ENCODE measurements at places on chromosomes 1 and 21. TPM values are rescaled to one million over a fixed set of nuclear protein-coding genes. Genes with fewer than 3 reads are reported as not detected.
A peak's percentile ranks its signal among the peaks of the same experiment; 100 is the strongest.

DYNLT5 gene
- total RNA-seq, result not detected

MFSD2A gene
- 9.5 TPM for total RNA-seq

CA6 gene
- 2.5 TPM for total RNA-seq

APOBEC4 gene
- total RNA-seq, result not detected

OR10J1 gene
- not detected for total RNA-seq

- H3K27ac ChIP-seq, result no peak overlapping the region
- H3K36me3 ChIP-seq, result no peaks in the 10 kb centered on the region
- DNase-seq, result no peak
- H3K27me3 ChIP-seq, result no peaks in the 10 kb centered on the region
- H3K4me1 ChIP-seq, result no peaks in the 10 kb centered on the region
Measured at GRCh38 chr1:247843411-247843810, 1.7 kb upstream of the OR11L1 start.

GRCh38 chr1:88731475-88732269 is 47.6 kb downstream of the PKN2 start:
- H3K27ac ChIP-seq, result peak overlapping the region; percentile 70
- H3K4me1 ChIP-seq, result peaks cover 27% of the 10 kb centered on the region
- H3K36me3 ChIP-seq, result peaks cover 9% of the 10 kb centered on the region
- DNase-seq, result no peak
- H3K4me3 ChIP-seq, result no peak overlapping the region

DNA sequence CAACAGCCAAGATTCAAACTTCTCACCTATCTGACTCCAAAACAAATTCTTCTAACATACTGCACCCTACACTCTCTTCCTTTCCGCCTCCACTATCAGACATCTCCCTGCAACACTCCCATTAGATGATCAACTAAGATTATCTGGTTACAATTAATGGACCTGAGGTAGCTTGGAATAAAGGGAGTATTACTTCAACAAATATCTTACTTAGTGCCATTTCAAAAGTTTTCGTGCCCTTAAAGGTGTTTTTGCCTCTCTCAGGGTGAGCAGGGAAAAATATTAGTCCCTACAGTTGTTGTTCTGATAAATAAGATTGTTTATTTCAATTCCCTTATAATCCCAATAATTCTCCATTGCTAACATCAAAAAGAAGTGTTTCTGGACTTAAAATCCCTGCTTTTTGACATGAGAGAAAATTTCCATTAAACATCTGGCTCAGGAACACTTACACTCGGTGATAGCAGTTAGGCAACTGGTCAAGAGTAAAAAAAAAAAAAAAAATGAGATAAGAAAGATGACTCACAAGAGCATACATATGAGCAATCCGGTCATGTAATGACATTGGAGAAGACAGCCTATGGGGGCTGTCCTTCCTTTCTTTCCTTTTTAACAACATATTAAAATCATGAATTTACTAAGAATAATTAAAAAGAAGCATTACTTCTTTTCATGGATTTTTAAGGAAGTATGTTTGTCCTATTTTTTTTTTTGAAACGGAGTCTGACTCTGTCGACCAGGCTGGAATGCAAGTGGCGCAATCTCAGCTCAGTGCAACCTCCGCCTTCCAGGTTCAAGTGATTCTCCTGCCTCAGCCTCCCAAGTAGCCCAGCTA is 7.6 kb downstream of the RSBN1 start:
- peak overlapping the region; percentile 44 for H3K4me3 ChIP-seq
- no peaks in the 10 kb centered on the region for H3K27me3 ChIP-seq
- H3K36me3 ChIP-seq, result peaks cover 5% of the 10 kb centered on the region
- H3K4me1 ChIP-seq, result peaks cover 91% of the 10 kb centered on the region
- peak overlapping the region; percentile 91 for H3K27ac ChIP-seq

DNA sequence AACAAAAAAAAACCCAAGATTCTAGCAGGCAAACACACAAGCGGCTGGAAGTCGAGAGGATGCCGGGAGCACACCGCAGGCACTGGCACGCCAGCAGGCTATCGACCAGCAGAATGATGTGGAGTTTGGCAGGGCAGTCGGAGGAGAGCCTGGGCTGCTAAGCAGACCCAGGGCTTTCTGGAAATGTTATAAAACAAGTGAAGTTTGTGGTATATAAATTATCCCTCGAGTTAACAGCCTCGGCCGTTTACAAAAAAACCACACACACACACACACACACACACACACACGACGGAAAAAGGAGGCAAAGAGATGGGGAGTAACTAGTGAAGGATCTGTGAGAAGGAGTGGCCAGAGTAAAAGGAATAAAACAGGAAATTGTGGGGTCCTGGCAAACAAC is 87.2 kb upstream of the IVNS1ABP start:
- H3K4me3 ChIP-seq, result no peak overlapping the region
- no peaks in the 10 kb centered on the region for H3K4me1 ChIP-seq
- DNase-seq, result no peak
- no peaks in the 10 kb centered on the region for H3K36me3 ChIP-seq

GRCh38 chr1:199302554-199302953 is 663.7 kb downstream of the PTPRC start:
- no peak for DNase-seq
- H3K4me1 ChIP-seq, result peaks cover 18% of the 10 kb centered on the region

DNA sequence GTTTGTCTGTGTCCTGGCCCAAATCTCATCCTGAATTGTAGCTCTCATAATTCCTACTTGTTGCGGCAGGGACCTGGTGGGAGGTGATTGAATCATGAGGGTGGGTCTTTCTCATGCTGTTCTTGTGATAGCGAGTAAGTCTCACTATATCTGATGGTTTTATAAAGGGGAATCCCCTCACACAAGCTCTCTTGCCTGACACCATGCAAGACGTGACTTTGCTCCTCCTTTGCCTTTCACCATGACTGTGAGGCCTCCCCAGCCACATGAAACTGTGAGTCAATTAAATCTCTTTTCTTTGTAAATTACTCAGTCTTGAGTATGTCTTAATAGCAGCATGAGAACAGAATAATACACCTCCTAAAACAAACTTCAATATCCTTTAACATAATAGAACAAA is 1065.6 kb downstream of the PLA2G4A start:
- peak; percentile 0 for DNase-seq
- no peaks in the 10 kb centered on the region for H3K27me3 ChIP-seq
- peaks cover 3% of the 10 kb centered on the region for H3K36me3 ChIP-seq
- no peak overlapping the region for H3K4me3 ChIP-seq
- no peak overlapping the region for H3K27ac ChIP-seq

DNA sequence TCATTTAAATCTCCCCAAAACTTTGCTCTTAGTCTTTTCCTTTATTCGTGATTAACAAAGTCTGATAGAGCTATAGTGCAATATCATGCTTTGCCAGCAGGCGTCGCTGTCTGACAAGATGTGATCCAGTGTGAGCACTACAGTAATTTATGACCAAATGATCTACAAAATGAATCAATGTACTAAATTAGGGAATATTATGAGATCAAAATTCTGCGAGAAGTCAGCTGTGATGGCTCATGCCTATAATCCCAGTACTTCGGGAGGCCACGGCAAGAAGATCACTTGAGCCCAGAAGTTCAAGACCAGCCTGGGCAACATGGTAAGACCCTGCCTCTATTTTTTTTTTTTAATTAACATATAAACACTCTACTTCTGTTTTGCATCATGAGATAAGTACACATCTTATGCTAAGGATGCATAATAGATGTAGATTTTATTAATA is 3.6 kb upstream of the SPSB1 start:
- peak; percentile 85 for DNase-seq
- H3K27me3 ChIP-seq, result no peaks in the 10 kb centered on the region
- peaks cover 13% of the 10 kb centered on the region for H3K36me3 ChIP-seq
- H3K4me1 ChIP-seq, result peaks cover 34% of the 10 kb centered on the region

DNA sequence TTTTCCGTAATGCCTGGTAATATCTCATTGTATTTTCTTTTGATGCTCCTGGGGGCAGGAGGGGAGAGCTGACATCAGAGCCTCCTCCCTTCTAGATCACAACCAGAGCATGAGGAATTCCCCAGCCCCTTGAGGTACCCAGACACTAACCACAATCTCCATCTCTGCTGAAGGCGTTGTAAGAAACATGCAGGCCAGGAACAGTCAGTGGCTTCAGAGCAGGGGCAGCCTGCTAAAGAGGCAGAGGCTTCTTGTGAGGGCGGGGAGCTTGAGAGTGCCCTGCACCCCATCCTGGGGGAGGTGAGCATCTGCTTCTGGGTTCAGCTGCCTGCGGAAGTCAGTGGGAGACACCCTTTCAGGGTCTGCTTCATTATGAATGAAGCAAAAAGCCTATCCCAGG is 19.0 kb downstream of the MAPKAPK2 start:
- H3K4me1 ChIP-seq, result peaks cover 89% of the 10 kb centered on the region
- H3K27me3 ChIP-seq, result no peaks in the 10 kb centered on the region
- H3K27ac ChIP-seq, result peak overlapping the region; percentile 89
- peak overlapping the region; percentile 83 for H3K4me3 ChIP-seq
- DNase-seq, result peak; percentile 53

DNA sequence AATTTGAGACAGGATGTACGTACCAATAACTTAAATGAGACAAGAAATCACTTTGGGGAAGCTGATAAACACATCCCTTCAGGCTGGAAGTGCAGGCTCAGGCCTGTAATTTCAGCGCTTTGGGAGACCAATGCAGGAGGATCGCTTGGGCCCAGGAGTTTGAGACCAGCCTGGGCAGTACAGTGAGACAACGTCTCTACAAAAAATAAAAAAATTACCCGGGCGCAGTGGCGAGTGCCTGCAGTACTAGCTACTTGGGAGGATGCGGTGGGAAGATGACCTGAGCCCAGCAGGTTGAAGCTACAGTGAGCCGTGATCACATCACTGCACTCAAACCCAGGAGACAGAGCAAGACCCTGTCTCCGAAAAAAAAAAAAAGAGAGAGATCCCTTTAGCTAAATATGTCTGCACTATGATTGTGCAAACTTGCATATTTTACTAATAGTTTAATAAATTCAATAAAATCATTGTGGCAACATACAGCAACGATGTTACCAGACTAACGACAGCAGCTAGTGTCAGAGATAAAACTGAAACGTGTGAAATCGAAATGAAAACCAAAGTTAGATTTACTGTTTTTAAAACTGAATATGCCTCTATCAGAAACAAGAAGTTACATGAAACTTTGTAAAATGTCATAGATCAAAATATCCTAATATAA is 54.7 kb downstream of the CD2 start:
- H3K36me3 ChIP-seq, result peaks cover 27% of the 10 kb centered on the region
- DNase-seq, result no peak
- peak overlapping the region; percentile 74 for H3K4me3 ChIP-seq
- H3K27ac ChIP-seq, result peak overlapping the region; percentile 96
- no peaks in the 10 kb centered on the region for H3K27me3 ChIP-seq

- no peak overlapping the region for H3K4me3 ChIP-seq
- H3K4me1 ChIP-seq, result peaks cover 44% of the 10 kb centered on the region
- DNase-seq, result no peak
Measured at GRCh38 chr1:154972213-154972516, 1.6 kb upstream of the SHC1 start.

GRCh38 chr1:185442050-185442449 is 125.0 kb upstream of the IVNS1ABP start:
- no peaks in the 10 kb centered on the region for H3K36me3 ChIP-seq
- H3K4me3 ChIP-seq, result no peak overlapping the region
- no peaks in the 10 kb centered on the region for H3K27me3 ChIP-seq

DNA sequence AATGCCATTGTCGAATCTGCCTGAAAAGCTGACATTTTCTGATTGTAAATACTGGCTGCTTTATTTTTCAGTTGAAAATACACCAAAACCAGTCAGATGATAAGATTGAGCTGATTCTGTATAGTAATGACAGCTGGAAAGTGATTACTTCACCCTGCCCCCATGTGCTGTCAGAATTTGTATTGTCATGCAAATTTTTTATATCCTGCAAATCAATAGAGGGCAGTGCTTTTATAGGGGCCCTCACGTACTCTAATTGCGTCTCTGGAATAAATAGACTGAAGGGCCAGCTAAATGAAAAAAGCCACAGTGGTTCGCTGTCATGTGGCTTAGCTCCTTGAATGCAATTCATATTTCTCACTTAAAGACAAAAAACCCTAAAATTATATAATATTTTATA is 208.6 kb downstream of the LHX8 start:
- no peaks in the 10 kb centered on the region for H3K27me3 ChIP-seq
- DNase-seq, result no peak
- no peaks in the 10 kb centered on the region for H3K4me1 ChIP-seq
- H3K36me3 ChIP-seq, result no peaks in the 10 kb centered on the region

Measured in activated T-cell treated with anti-CD3 and anti-CD28 coated beads, Interleukin-2, amount 50 U/mL, for 72 hours (primary cell).